ENCODE measurements at places on chromosomes 7 and 10. TPM values are rescaled to one million over a fixed set of nuclear protein-coding genes. Genes with fewer than 3 reads are reported as not detected.

Gene TAS2R3
- total RNA-seq, result 1.2 TPM

Gene FAM25G
- total RNA-seq, result not detected

Gene NRCAM
- total RNA-seq, result 37.2 TPM

GRCh38 chr7:144907577-144907976 lies 71.7 kb upstream of the TPK1 start:
- peak; percentile 4 for DNase-seq

Gene FFAR4
- 0.04 TPM for total RNA-seq

DNA sequence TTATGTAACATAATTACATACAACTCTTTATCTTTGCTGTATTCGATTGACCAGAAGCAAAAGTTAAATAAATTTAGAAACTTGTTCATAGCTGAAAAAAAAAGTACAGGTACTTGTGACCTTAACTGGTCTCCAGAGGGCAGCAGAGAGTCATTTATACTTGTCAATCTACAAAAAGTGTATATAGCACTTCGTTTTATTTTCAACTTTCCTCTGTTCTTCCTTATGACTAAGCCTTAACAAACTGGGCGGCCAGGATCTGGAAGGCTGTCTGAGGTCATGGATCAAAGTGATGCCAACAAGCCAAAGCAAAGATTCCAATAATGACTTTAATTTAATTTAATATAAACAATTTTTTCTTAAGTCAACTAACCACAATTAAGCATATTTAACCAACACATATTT lies 29.8 kb downstream of the C10orf67 start:
- DNase-seq, result peak; percentile 80

Gene ELOVL3
- total RNA-seq, result not detected
